Activated CD4-positive, alpha-beta T cell treated with anti-CD3 and anti-CD28 coated beads, Interleukin-2, amount 10 ng/mL, durations not matched to agents 24 days and 14 days (primary cell): ENCODE measurements at places on chromosomes 2 and 18.

GRCh38 chr18:6593142-6593885 is 136.2 kb upstream of the ARHGAP28 start:
- H3K4me1 ChIP-seq: no peaks in the 10 kb centered on the region
- no peak overlapping the region for H3K27ac ChIP-seq
- DNase-seq: no peak
- no peaks in the 10 kb centered on the region for H3K36me3 ChIP-seq

DNA sequence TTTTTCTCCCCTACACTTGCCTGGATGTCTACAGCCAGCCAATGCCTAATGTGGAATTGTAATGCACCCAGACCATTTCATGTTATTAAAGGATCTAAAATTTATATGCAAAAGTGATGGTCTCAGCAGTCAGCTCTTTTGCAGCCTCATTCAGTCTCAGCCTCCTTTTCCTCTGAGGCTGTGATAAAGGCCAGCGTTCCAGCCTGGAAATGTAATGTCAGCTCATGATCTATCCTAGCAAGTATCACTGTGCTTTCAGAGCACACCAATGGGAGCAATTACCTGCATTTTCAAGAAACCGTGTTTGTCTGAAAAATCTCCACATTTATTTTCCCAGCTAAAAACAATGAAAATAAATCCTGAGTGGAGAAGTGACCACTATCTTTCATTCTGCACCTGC is 274.6 kb downstream of the CDH20 start:
- no peak for DNase-seq
- no peak overlapping the region for H3K27ac ChIP-seq
- no peak overlapping the region for H3K4me3 ChIP-seq
- H3K36me3 ChIP-seq: no peaks in the 10 kb centered on the region
- H3K27me3 ChIP-seq: peaks cover 38% of the 10 kb centered on the region

GRCh38 chr2:4656326-4656725 is 953.0 kb downstream of the DCDC2C start:
- no peaks in the 10 kb centered on the region for H3K36me3 ChIP-seq
- no peak overlapping the region for H3K4me3 ChIP-seq
- no peaks in the 10 kb centered on the region for H3K4me1 ChIP-seq
- H3K27me3 ChIP-seq: no peaks in the 10 kb centered on the region
- no peak overlapping the region for H3K27ac ChIP-seq

GRCh38 chr2:187851955-187852561 is 297.8 kb upstream of the TFPI start:
- no peak overlapping the region for H3K4me3 ChIP-seq
- no peaks in the 10 kb centered on the region for H3K27me3 ChIP-seq
- no peak overlapping the region for H3K27ac ChIP-seq
- H3K4me1 ChIP-seq: no peaks in the 10 kb centered on the region

GRCh38 chr2:189348369-189348768 is 92.9 kb upstream of the WDR75 start:
- H3K4me1 ChIP-seq: peaks cover 4% of the 10 kb centered on the region
- H3K36me3 ChIP-seq: no peaks in the 10 kb centered on the region
- H3K27me3 ChIP-seq: no peaks in the 10 kb centered on the region
- no peak for DNase-seq
